ENCODE measurements at places on chromosomes 7 and 10.

DNA sequence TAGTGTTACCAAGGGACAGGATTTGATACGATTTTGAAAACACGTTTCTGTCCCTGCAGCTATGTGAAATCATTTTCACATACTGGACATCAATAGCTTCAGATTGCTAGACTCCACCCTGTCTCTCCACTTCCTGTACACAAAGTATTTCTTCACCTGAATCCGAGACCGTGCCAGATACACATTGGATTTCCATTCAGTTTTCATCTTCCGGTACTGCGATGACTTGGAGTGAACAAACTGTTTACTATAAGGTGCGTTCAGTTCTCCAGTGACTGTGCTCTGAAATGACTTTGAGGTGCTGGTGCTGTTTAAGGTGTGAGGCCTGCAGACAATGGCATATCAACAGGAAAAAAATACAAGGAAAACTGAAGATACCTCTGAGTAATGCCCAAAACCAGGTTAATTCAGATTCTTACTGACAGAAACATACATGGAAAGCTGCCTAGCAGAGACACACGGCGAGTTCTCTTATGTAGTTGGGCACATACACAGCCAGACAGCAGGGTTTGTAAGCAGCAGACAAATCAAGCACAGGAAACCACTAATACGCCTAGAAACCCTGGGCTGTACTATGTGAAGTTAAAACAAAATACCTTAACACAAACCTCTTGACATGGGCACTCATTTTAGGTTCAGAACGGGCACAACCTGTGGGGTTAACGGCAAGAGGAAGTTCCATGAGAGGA is 119.2 kb downstream of the GALNT11 start:
- no peak for DNase-seq

- no peak for DNase-seq
Measured at GRCh38 chr10:72525689-72526088, 100.2 kb downstream of the MICU1 start.

- no peak for DNase-seq
Measured at GRCh38 chr10:30075481-30075880, 16.1 kb upstream of the JCAD start.

- no peak for DNase-seq
Measured at GRCh38 chr7:119713606-119714005, 559.4 kb upstream of the KCND2 start.

DNA sequence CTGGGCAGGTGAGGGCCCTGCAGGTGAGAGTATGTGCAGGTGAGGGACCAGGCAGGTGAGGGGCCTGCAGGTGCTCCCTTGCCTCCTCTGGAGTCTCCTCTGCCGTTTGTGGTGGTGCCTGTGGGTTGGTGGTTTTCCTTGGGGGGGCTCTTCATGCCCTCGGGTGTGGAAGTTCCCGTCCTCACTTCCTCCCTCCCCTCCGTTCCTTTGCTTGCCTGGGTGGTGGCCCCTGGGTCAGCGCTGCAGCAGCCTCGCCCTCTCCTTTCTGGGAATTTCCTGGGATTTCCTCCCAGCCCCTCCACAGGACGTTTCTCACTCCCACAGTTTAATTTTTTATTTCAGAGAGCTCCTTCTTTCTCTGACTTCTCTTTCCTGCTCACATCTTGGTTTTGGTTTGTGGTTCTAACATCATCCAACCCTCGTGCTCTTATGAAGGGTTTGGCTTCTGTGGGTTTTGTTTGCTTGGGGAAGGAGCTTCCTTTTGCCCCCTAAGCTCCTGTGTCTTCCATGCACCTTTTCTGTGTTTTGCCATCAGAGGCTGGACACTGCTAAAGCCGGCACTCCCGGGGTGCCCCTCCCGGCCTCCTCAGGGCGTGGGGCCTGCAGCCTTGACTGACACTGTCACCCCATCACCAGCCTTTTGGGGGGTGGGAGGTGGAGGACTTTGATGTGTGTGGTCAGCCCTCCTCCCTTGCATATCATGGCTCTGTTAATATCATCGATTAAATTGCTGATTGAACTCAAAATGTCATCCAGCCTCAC is 29.2 kb upstream of the ADGRA1 start:
- DNase-seq = no peak

DNA sequence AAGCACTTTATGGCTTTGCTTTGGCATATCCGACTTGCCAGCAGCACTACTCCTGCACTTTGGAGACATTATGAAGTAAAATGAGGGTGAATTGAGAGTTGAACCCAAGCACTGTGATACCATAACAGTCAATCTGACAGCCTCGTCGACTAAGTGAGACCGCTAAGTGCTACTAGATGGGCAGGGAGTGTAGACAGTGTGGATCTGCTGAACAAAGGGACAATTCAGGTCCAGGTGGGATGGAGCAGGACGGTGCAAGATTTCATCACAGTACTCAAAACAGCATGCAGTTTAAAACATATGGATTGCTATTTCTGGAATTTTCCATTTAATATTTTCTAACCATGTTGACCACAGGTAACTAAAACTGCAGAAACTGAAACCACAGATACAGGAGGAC is 20.8 kb upstream of the PRTFDC1 start:
- no peak for DNase-seq

GRCh38 chr10:90658791-90659190 is 199.0 kb downstream of the HTR7 start:
- DNase-seq = no peak
